ENCODE measurements at places on chromosomes 2 and 18. TPM values are rescaled to one million over a fixed set of nuclear protein-coding genes. Genes with fewer than 3 reads are reported as not detected.

DNA sequence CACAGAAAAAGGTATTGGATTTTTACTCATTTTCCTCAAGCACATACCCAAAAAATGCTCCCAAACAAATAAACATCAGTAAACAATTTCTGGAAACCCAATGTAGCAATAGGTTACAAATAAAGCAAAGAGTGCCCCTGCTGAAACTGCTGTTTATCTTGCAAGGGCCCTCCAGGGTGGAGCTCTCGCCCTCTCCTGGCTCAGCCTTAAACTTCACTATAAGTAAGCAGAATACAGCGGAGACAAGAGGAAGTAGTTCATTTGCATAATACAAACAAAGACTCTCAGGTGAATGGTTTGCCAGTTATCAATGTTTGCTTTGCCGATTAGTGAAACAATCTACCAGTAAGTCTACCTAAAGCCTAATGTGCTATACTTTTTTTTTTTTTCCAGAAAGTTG is 437.6 kb downstream of the DLGAP1 start:
- no peak for DNase-seq

DNA sequence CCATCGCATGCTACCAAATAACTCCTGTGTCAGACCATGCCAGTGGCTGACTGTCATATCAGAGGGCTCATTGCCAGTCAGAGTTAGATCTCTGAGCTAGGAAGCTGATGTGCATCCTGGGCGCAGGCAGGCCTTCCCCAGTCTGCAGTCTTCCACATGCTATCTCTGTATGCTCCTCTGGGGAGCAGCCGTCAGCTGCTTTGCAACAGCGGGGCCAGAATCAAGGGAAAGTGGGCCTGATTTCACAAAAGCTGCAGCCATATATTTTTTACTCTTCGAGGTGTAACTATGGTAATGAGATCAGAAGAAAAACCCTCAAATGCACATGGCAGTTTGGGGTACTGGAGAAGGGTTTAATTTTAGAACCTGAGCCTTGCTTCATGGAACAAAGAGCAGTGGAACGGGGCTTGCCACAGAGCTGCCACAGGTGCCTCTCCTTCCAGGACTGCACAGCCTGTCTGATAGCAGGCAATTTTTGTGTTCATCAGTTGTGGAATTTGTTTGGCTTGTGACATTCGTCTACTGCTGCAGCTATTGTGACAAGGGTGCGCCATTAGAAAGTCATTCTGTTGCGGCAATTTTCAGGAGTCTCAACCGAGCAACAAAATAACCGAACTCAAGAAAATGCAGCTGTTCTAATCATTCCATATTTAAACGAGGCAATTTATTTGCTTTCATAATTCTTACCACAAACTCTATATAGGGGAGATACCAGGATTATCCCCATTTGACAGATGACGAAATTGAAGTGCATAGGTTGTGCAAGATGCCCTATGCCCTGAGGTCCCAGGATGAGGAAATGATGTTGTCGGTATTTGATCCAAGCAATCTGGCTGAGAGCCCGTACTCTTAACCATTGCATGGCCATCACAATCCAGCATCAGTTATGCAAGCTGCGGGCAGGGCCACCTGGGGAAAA is 109.6 kb upstream of the CYRIA start:
- DNase-seq, result no peak

- no peak for DNase-seq
Observed at GRCh38 chr18:40019797-40020392, 1935.1 kb upstream of the PIK3C3 start.

DNA sequence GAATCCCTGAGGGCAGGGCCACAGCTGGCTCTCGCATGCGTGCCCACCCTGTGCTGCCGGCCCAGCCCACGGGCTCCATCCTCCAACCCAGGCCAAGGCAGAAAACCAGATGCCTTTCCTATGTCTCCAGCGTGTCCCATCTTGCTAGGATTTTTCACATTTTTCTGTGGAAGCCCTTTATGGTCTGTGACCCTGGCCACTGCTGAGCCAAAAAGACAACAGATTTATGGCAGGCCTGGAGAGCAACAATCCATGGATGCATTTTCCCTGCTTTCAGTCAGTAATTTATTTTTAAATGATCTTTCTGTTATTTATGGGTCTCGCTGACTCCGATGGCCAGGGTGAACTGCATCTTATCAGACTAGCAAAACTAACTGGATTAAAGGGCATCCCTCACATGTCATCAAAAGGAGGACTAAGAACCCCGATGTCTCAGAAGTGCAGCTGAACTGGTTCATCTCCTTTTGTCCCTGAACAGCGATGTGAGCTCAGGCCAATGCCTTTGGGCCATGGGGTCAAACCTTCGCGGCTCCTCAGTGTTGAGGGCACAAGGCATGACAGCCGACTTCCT is 346.0 kb downstream of the CYRIA start:
- no peak for DNase-seq

DNA sequence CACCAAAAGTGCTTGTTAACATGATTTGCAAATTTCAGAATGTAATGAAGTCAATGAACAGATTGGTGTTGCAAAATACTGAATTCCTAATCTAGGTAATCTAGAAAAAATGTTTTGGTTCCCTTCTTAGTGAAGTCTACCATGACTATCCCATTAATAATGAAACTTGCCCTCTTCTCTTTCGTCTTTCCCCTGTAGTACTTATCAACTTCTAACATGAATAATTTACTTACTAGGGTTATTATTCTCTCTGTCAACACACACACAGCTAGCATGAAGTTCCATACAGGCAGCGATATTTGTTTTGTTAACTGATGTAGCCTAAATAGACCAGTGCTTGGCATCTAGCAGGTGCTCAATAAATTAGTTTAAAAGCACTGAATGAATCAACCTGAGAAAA is 160.2 kb downstream of the NCK2 start:
- no peak for DNase-seq

GRCh38 chr2:81467096-81467495 is 1162.5 kb upstream of the LRRTM1 start:
- DNase-seq, result no peak

GRCh38 chr2:111534910-111535352 is 349.1 kb downstream of the ANAPC1 start:
- DNase-seq, result peak; percentile 57

- peak; percentile 28 for DNase-seq
Observed at GRCh38 chr2:101698844-101699754, 1.6 kb downstream of the MAP4K4 start.

DNA sequence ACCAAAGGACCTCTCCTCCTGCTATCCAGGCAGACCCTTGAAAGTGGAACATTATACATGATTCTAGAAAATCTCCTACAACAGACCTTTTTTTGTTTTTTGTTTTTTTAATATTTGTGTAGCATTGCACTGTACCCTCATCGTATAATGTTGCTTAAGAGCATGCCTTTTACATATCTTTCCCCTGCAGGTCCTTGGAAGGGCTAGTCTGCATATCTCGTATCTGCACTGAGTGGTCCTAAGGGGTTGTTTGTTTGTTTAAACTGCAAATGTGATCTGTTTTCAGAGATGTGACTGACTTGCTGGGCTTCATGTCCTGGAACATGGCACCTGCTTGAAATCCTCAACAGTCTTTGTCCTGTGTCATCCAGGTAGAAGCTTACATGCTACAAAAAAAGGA is 204.1 kb downstream of the FAM210A start:
- no peak for DNase-seq

- DNase-seq, result no peak
Observed at GRCh38 chr2:105768961-105769452, 24.3 kb downstream of the NCK2 start.

DNA sequence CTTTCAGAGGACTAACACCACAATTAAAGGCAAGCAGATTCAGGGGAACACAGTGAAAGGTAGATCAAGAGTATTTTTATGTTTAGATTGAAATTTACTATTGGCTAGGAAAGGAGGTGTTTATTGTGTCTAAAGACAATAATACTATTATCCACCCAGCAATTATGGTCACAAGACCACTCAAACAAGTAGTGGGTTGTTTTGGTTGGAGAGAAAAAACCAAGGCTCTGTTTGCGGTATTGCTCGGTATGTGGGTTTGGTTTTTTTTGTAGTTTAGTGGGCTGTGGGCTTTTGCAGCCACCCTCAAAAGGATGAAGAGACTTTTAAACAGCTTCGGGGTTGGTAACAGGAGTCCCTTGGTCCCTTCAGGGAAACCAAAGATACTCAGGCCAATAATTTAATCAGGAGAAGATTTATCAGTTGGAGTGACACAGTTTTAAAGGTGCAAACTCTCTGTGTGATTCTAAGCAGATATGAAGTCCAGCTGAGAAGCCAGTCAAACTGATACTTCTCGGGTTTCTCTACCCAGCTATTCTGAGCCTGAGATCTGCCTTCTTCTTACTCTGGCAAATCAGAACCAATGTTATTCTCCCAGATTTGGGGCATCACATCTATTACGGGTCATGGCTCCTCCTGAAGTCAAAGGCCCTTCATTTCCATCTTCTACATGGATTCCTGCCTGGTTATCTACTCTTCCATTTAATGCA is 55.3 kb downstream of the DCC start:
- no peak for DNase-seq

- no peak for DNase-seq
Observed at GRCh38 chr2:74205596-74205995, 7.2 kb downstream of the MTHFD2 start.

- peak; percentile 48 for DNase-seq
Observed at GRCh38 chr18:77131652-77132368, 773 bp downstream of the MBP start.

GRCh38 chr2:44612276-44612675 is 250.5 kb downstream of the CAMKMT start:
- no peak for DNase-seq

DNA sequence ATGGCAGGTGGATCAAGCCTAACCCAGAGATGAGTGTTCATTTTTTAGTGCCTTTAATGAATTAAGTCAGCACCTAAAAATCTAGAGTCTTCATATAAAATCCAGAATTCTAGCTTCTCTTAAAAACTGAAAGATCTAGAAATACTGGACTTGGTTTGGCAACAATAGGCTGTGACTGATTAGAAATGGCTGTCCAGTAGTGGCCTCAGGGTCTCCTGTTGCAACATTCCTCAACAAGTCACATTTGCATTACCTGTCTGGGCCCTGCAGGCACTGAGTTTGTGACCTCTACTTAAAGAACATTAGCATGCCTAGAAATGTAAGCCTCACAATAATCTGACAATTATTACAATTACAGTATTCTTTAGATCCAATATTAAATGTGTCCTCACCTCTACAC is 33.1 kb downstream of the MBD2 start:
- DNase-seq, result no peak

DNA sequence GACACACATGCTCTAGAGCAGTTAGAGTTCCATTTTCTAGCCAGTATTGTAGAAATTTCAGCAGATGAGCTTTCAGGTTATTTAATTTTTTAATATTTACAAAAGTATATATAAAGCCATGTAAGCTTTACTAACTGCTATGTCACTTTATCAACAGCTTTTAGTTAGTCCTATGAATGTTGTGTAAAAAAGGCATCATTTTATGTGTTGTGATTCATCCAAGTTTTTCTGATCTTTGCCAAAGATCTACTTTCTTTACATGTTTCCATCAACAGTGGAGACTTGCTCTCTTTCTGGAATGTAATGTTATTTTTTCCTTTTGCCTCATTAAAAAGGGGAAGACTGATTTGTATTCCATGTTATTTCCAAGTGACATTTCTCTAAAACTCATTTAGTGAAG is 125.2 kb upstream of the TFPI start:
- no peak for DNase-seq

GRCh38 chr2:19579461-19579860 is 221.0 kb upstream of the OSR1 start:
- DNase-seq, result peak; percentile 27

GRCh38 chr18:45251236-45251635 is 364.0 kb upstream of the SLC14A2 start:
- DNase-seq, result no peak

- DNase-seq, result peak; percentile 43
Observed at GRCh38 chr2:39408351-39409136, 28.5 kb downstream of the MAP4K3 start.

- peak; percentile 31 for DNase-seq
Observed at GRCh38 chr2:65464604-65465003, 32.2 kb upstream of the SPRED2 start.

- DNase-seq, result no peak
Observed at GRCh38 chr2:8028981-8029380, 652.9 kb upstream of the ID2 start.

GRCh38 chr18:46481847-46482245 is 175.2 kb downstream of the LOXHD1 start:
- DNase-seq, result peak; percentile 55

GRCh38 chr18:47470941-47471340 is 219.5 kb upstream of the SKOR2 start:
- DNase-seq, result no peak

- DNase-seq, result no peak
Observed at GRCh38 chr2:152510621-152511020, 175.6 kb downstream of the FMNL2 start.

GRCh38 chr18:54911551-54911950 is 47.7 kb downstream of the CCDC68 start:
- no peak for DNase-seq

DNA sequence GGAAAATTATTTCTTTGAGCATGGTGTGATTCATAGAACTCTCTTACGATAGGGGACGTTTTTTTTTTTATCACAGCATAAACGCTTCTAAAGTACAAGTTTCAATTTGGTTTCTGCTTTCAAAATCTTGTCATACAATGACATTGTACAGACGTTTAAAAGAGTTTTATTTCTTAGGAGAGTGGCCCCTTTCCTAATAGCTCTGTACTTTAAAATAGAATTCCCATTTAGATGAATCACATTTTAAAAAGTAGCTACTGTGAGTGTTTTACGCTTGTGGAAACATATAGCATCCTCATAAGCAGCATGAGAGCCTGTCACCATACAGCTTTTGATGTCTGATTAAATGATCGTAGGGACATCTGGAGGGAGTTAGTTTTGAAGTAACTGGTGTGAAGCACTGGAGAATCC is 510.9 kb downstream of the PARD3B start:
- DNase-seq, result peak; percentile 20

DNA sequence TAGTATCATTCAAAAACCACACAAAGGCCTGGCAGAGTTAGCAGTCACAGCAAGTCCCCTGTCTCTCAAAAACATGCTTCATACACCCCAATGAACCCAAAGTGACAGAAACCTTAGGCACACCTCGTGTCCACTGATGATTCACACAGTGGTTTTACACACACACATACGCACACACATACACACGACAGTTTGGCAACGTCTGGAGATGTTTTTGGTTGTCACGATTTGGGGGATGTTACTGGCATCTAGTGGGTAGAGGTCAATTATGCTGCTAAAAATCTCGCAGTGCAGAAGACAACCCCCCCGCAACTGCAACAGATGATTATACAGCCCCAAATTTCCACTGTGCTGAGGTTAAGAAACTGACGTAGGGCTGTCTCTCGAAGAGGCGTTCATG is 72.9 kb upstream of the PARD3B start:
- no peak for DNase-seq

GRCh38 chr2:12612671-12613070 is 104.1 kb upstream of the TRIB2 start:
- no peak for DNase-seq

The CD207 gene
- not detected for total RNA-seq

The VWA3B gene
- total RNA-seq, result not detected

The MYOM1 gene
- total RNA-seq, result 0.90 TPM

The PLCL1 gene
- 12.4 TPM for total RNA-seq

The LGALSL gene
- 11.0 TPM for total RNA-seq

The PAX8 gene
- 1.5 TPM for total RNA-seq

The KIAA2012 gene
- total RNA-seq, result not detected

The CRYGC gene
- total RNA-seq, result not detected

The SDC1 gene
- 4.6 TPM for total RNA-seq

The LYG1 gene
- 0.09 TPM for total RNA-seq

The IL1RN gene
- 1.1 TPM for total RNA-seq

Measured in fibroblast of the aortic adventitia (primary cell).